ENCODE measurements at places on chromosomes 3 and 15.
A peak's percentile ranks its signal among the peaks of the same experiment; 100 is the strongest.

GRCh38 chr15:29883126-29883525 lies 60.9 kb upstream of the TJP1 start:
- peak; percentile 88 for DNase-seq

GRCh38 chr3:132730891-132731580 lies 8.8 kb upstream of the NPHP3 start:
- peak; percentile 74 for DNase-seq

DNA sequence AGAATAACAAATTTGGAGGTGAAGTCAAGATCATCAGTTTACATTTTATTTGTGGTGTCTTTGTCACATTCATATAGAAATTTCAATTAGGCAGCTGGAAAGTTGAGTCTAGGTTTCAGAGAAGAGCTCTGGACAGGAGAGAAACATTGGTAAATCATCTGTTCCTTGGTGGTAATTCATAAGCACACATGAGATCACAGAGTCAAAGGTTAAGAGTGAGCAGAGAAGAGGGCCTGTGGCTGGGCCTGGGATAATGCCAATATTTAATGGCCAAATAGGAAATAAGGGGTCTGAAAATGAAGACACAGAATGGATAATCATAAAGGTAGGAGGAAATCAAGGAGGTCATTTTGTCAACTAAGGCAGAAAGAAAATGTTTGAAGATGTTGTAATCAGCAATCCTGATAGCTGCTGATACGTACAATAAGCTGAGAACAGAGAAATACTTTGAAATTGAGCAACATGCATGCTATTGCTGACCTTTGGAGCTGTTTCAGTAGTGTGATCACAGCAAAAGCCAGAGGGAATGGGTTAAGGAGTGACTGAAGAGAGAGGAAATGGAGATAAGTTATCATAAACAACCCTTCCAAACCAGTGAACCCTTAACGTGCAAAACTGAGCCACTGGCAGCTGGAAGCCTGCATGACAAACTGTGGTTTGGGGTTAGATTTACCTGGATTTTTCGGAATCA lies 692.8 kb downstream of the AGBL1 start:
- no peak for DNase-seq

- no peak for DNase-seq
Observed at GRCh38 chr3:194072691-194073279, 63.2 kb upstream of the HES1 start.

DNA sequence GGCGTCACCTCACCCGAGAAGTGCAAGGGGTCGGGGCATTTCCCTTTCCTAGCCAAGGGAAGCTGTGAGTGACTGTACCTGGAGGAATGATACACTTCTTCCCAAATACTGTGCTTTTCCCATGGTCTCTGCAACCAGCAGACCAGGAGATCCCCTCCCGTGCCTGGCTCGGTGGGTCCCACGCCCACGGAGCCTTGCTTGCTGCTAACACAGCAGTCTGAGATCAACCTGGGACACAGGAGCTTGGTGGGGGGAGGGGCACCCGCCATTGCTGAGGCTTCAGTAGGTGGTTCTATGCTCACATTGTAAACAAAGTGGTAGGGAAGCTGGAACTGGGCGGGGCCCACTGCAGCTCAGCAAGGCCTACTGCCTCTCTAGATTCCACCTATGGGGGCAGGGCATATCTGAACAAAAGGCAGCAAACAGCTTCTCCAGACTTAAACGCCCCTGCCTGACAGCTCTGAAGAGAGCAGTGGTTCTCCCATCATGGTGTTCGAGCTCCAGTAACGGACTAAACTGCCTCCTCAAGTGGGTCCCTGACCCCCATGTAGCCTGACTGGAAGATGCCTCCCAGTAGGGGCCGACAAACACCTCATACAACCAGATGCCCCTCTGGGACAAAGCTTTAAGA lies 31.4 kb upstream of the ABHD5 start:
- DNase-seq = peak; percentile 15

DNA sequence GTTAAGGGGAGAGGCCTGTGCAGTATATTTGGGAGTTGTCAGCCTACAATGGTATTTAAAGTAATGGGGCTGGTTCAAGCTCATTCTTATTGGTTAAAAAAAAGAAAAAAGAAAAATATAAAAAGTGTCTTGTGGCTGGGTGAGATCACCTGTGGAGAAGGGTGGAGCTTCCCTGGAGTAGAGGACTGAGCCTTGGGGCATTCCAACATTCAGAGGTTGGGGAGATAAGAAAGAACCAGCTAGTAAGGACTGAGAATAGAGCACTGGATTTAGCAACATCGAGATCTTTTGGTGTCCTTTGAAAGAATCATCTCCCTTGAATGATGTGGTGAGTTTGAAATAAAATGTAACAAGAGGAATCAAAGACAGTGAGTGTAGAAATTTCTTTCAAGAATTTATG lies 5.2 kb downstream of the SLC49A4 start:
- peak; percentile 30 for DNase-seq

Data from mesendoderm (in vitro differentiated cells).